Fibroblast of skin of right quadriceps (primary cell): ENCODE measurements at places on chromosomes 5 and 9.

DNA sequence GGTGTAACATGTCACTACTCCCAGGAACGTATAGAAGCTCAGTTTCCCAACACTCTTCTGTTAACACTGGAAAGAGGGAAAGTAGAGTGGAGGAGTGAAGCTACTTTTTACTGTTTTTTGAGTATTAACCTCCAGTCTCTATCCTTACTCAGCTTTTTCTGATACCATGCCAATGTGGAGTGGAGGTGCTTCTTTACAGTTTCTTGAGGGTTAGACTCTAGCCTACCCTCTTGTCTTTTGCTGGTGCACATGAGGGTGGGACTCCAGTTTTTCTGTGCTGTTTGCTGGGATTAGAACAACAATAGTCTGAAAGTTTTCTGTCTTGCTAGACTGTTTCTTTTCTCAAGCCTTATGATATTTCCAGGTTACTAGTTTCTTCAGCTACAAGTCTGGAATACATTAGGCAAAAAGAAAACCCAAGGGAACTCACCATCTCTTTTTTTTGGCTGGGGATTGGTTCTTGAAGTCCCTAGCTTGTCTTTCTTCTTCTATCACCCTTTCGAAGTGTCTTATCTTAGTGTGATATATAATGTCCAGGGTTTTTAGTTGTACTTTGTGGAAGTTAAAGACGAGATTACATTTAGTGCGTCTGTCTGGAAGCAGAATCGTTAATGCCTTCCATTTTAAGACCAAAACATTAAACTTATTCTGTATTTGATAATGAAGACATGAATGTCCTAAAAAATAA lies 35.9 kb downstream of the PRR16 start:
- no peak for DNase-seq

DNA sequence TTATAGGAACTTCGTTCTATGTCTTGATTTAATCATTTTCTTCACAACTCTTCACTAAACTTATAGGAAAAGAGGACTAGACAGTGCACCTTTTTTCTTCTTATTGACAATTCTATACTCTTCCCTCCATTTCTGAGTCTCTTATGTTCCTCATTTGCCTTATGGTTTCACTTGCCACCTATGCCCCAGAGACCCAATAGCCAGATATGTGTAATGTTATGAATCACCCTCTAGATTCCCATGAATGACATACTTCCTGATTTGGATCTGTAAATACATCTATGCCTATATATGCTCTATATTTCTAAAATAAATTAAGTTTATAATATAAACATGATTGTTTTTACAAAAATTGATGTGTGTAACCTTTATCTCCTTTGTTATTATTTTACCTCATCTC lies 514.1 kb upstream of the MEF2C start:
- peak; percentile 22 for DNase-seq

DNA sequence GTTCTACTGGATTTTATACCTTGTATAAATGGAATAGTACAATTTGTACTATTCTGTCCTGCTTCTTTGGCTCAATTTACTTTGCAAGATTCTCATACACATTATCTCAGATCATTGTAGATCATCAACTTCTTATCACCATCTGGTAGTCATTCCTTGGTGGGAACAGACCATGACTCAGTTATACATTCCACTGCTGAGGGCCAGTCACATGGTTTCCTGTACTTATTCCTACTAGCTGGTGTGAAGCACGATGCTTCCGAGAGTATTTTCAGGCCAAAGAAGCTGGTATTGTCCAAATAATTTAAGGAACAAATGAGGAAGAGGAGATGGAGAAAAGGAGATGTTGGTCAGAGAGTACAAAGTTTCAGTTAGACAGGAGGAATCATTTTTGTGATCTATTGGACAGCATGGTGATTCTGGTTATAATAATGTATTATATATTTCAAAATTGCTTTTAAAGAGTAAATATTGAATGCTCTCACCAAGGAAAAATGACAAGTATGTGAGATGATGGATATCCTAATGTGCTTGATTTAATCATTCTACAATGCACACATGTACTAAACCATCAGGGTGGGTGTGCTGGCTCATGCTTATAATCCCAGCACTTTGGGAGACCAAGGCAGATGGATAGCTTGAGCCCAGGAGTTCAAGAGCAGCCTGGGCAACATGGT lies 124.1 kb downstream of the SYK start:
- DNase-seq, result peak; percentile 90

- no peak for DNase-seq
These were observed 100.3 kb downstream of the ENTREP1 start for GRCh38 chr9:69425136-69425801.

DNA sequence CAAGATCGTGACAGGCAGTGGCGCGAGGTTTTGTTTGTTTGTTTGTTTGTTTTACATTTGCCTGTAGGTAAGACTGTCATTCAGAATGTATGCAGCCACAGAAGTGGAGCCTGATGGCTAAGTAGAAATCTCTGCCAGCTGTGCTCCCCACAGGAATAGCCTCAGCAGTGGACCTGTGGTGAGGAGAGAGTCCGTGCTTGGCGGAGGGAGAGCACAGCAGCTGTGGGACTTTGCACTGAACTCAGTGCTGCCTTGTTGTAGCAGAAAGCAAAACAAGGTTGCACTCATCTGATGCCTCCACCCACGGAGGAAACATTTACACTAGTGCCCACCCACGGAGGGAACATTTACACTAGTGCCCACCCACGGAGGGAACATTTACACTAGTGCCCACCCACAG lies 4.4 kb upstream of the ZNF782 start:
- DNase-seq, result no peak

- DNase-seq, result no peak
These were observed 5.2 kb downstream of the HAPLN1 start for GRCh38 chr5:83715236-83716065.

DNA sequence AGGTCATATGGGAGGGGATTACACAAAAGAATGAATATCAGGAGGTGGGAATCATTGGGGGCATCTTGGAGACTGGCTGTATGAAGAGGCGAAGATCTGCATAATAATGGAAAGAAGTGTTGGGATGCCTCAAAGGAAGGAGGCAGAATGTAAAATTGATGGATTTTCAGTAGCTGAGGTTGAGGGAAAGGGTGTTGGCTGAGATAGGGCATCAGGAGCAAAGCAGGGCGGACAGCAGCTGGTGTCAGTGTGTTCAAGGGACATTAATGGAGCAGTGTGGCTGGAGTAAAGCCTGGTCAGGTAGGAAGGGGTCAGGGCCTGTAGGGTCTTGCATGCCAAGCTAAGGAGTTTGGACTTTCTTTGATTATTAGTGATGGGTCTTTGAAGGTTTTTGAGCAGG lies 65.2 kb upstream of the TNFAIP8 start:
- DNase-seq, result no peak

- DNase-seq, result peak; percentile 30
These were observed 8.5 kb upstream of the SPEF2 start for GRCh38 chr5:35608881-35609779.

- DNase-seq, result no peak
These were observed 597 bp downstream of the SLC31A1 start for GRCh38 chr9:113221800-113222481.

GRCh38 chr9:14823800-14824199 lies 86.4 kb downstream of the FREM1 start:
- DNase-seq, result no peak
